Natural killer cell treated with Interleukin-12 subunit alpha and Interleukin-12 subunit beta and Interleukin-15 and Interleukin-18, amount 100 ng/mL, for 72 hours (primary cell): ENCODE measurements at places on chromosomes 3 and 15. TPM values are rescaled to one million over a fixed set of nuclear protein-coding genes. Genes with fewer than 3 reads are reported as not detected.
A peak's percentile ranks its signal among the peaks of the same experiment; 100 is the strongest.

The CASR gene
- total RNA-seq = not detected

The CLK3 gene
- total RNA-seq = 148 TPM

The FYCO1 gene
- 14.6 TPM for total RNA-seq

The EFCC1 gene
- not detected for total RNA-seq

The TGM4 gene
- total RNA-seq = not detected

The CHRNA5 gene
- 9.0 TPM for total RNA-seq

DNA sequence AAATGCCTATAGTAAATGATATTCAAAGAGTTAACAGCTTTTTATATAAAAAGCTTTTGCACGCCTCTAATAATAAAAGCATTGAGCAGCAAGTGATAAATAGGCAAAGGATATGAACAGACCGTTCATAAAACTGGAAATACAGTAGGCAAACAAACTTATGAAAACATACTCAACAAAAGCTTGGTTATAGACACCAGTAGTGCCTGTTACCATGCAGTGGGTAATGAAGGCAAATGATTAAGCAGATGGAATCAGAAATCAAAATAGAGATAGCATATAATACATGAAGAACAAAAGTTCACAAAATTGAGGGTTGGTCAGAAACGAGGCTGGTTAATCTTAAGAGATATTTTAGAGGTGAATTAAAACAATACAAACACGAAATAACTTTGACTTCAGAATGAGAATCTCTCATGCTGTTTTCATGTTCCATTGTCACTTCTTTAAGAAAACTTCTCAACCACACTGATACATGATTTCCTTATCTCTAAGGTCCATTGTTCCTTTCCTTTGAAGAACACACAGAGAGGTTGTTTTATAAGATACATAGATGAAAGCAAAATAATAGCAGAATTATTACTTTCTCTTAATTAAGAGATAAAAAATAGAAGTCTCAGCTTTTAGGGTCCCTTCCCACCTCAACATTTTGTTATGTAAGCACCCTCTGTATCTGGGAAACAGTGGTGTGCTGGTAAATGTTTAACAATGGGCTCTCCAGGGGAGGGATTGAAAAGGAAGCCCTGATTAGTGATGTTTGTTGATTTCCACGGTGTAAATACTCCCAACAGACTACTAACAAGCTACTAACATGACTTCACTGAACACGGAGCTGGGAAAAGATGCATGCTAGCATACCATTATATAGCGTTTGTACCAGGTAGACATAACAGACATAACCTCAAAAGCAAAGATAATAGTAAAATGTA is 12.6 kb downstream of the RASGRP1 start:
- H3K4me3 ChIP-seq = peak overlapping the region; percentile 50
- H3K36me3 ChIP-seq = peaks cover 40% of the 10 kb centered on the region
- no peak for DNase-seq
- peak overlapping the region; percentile 94 for H3K27ac ChIP-seq
- no peaks in the 10 kb centered on the region for H3K27me3 ChIP-seq

DNA sequence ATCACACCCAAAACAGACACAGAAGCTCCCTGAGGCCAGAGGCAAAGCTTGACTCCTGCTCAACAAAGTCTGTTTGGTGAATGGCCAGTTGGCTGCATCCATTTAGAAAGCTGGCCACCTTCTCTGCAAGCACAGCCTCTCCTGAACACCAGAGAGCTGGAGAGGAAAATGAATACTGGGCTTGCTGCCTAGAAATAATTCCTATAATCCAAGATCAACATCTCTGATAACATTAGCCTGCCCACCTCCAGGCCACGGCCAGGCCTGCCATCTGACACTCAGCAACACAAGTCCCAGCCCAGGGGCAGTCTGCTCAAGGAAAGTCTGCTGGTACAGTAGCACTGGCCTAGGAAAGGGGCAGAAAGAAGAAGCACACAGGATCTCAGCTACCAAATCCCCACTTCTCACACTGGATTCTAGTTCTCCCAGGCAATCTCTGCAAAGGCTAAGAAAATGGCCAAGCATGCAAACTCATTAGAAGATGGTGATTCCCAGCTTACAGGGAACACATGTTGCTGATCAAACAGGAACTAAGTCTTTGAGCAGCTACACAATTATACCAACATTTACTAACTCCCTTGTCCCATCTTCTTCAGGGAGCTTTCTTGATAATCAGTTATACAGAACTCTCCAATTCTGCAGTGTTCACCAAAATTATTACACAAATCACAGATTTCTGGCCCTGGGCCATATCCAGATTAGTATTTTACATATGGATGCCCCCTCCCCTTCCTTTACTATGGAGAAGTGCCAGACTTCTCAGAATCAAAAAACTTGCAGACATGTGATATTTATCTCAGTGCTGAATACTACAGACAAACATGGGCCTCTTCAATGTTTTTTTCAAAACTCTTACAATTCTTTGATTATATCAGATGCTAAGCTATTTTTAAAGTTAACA is 9.9 kb downstream of the TBC1D2B start:
- H3K4me3 ChIP-seq = no peak overlapping the region
- peak overlapping the region; percentile 94 for H3K27ac ChIP-seq
- peaks cover 21% of the 10 kb centered on the region for H3K4me1 ChIP-seq
- no peak for DNase-seq
- no peaks in the 10 kb centered on the region for H3K36me3 ChIP-seq
- no peaks in the 10 kb centered on the region for H3K27me3 ChIP-seq

DNA sequence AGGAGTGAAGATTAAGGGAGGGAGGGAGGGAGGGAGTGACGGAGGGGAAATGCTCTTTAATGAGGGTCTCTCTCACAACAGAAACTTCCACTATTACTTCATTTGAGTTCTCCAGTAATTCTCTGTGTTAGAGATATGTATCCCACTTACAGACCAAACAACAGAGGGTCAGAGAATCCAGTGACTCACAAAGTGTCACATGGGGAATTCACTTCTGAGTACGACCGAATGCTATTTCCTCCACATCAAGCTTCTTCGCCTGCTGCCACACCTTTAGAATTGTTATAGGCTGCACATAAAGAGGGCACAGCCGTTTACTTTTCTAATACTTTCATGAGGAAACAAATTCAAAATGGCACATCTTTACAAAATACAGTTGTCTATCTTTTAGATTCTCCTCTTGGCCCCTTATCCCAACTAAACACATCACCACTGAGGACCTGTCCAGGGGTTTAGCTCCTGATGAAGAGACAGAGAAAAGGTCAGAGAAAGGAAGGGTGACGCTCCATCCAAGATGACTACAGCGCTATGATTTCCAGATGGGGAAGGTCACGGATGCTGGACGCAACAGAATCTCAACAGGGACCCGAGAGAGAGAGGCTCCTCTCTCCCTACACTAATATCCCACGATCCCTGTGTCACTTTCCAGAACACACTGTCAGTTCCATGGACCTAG is 119.0 kb downstream of the XXYLT1 start:
- H3K4me3 ChIP-seq = no peak overlapping the region
- H3K27ac ChIP-seq = no peak overlapping the region
- no peaks in the 10 kb centered on the region for H3K27me3 ChIP-seq
- H3K36me3 ChIP-seq = no peaks in the 10 kb centered on the region
- no peak for DNase-seq

- peaks cover 64% of the 10 kb centered on the region for H3K4me1 ChIP-seq
- H3K27me3 ChIP-seq = no peaks in the 10 kb centered on the region
- DNase-seq = no peak
- peak overlapping the region; percentile 95 for H3K27ac ChIP-seq
- H3K36me3 ChIP-seq = peaks cover 7% of the 10 kb centered on the region
- peak overlapping the region; percentile 96 for H3K4me3 ChIP-seq
These were observed 2.9 kb downstream of the RAB43 start for GRCh38 chr3:129118745-129119144.

DNA sequence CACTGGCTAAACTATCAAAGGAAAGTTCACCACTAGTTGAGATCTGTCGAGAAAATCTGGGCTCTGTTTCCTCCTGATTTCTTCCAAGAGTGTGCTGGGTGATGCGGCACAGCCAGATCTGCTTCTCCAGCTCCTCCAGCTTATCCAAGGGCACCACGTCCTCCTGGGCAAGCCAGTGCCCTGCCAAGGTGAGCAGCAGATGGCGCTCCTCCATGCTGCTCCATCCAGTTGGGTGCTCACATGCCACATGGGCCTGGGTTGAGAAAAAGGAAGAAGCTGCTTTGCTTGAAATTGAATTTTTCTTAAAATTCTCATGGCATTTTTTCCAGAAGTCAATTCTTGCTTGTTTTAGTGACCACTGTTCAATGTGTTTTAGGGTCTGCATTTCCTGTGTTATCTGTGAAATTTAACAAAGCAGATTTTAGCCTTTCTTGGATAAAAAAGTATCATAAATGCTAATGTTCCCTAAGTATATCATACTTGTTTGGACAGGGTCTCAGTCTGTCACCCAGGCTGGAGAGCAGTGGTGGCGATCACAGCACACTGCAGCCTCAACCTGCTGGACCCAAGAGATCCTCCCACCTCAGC is 47.3 kb downstream of the EIF3J start:
- no peak overlapping the region for H3K27ac ChIP-seq
- H3K27me3 ChIP-seq = no peaks in the 10 kb centered on the region
- peaks cover 2% of the 10 kb centered on the region for H3K4me1 ChIP-seq
- DNase-seq = peak; percentile 64

GRCh38 chr3:9916346-9916733 is 558 bp upstream of the IL17RC start:
- H3K27ac ChIP-seq = no peak overlapping the region
- no peaks in the 10 kb centered on the region for H3K36me3 ChIP-seq
- H3K4me3 ChIP-seq = peak overlapping the region; percentile 71
- no peak for DNase-seq
- H3K27me3 ChIP-seq = peaks cover 3% of the 10 kb centered on the region
- peaks cover 10% of the 10 kb centered on the region for H3K4me1 ChIP-seq

DNA sequence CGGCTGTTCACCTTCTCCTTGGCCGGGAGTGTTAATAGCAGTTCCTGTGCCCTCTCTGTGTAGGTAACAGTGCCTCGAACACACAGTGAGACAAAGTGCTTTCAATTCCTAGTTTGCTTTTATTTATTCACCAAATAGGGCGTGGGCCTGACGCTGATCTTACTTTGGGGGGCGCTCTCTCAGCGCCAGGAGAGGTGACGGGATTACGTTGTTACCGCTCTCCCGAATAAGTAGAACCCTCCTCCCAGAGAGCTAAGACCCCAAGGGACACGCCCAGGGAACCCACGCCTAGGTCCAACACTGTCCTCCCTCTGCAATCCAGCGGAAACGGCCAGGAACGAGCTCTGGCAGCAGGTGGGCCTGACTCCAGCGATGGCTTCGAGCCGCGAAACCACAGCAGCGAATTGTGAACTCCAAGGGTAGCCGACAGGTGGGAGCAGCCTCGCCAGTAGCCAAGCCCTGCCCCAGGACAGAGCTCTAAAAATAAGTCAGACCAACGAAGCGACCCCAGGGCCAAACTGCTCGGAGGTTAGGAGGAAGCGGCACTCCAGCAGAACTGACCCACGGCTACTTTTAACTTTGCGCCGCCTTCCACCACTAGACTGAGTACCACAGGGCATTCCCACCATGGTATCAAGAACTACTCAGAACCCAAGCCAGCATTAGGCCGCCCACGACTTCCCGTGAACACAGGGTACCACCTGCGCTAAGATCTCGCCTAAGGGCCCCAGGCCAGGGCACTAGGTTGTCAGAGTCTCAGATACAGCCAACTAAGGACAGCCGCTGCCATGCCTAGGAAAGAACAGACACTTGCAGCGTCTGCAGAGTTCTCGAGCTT is 1.6 kb upstream of the SIN3A start:
- no peaks in the 10 kb centered on the region for H3K27me3 ChIP-seq
- no peaks in the 10 kb centered on the region for H3K36me3 ChIP-seq
- H3K27ac ChIP-seq = peak overlapping the region; percentile 97
- peak overlapping the region; percentile 98 for H3K4me3 ChIP-seq
- peaks cover 31% of the 10 kb centered on the region for H3K4me1 ChIP-seq

- H3K27me3 ChIP-seq = no peaks in the 10 kb centered on the region
- peak overlapping the region; percentile 89 for H3K4me3 ChIP-seq
- peak overlapping the region; percentile 91 for H3K27ac ChIP-seq
- peaks cover 12% of the 10 kb centered on the region for H3K4me1 ChIP-seq
- DNase-seq = no peak
- peaks cover 9% of the 10 kb centered on the region for H3K36me3 ChIP-seq
These were observed 79.1 kb upstream of the FAN1 start for GRCh38 chr15:30824518-30825195.

- H3K4me3 ChIP-seq = no peak overlapping the region
- H3K36me3 ChIP-seq = no peaks in the 10 kb centered on the region
- H3K4me1 ChIP-seq = no peaks in the 10 kb centered on the region
- no peak for DNase-seq
These were observed 14.1 kb downstream of the IL17RD start for GRCh38 chr3:57151021-57151449.

- H3K27me3 ChIP-seq = no peaks in the 10 kb centered on the region
- no peak overlapping the region for H3K27ac ChIP-seq
- no peak overlapping the region for H3K4me3 ChIP-seq
- no peaks in the 10 kb centered on the region for H3K36me3 ChIP-seq
These were observed 565.9 kb upstream of the CCDC54 start for GRCh38 chr3:106811376-106811775.

- H3K4me1 ChIP-seq = peaks cover 7% of the 10 kb centered on the region
- peaks cover 5% of the 10 kb centered on the region for H3K36me3 ChIP-seq
- H3K27me3 ChIP-seq = peaks cover 47% of the 10 kb centered on the region
- H3K4me3 ChIP-seq = peak overlapping the region; percentile 77
These were observed 1.2 kb upstream of the ARHGEF26 start for GRCh38 chr3:154119951-154120350.

GRCh38 chr3:13075318-13075717 is 2.1 kb upstream of the IQSEC1 start:
- H3K27me3 ChIP-seq = peaks cover 3% of the 10 kb centered on the region
- peaks cover 23% of the 10 kb centered on the region for H3K4me1 ChIP-seq
- no peaks in the 10 kb centered on the region for H3K36me3 ChIP-seq
- DNase-seq = no peak
- H3K27ac ChIP-seq = no peak overlapping the region
- no peak overlapping the region for H3K4me3 ChIP-seq

GRCh38 chr15:61158504-61159407 is 70.3 kb downstream of the RORA start:
- H3K4me1 ChIP-seq = no peaks in the 10 kb centered on the region
- H3K4me3 ChIP-seq = no peak overlapping the region
- H3K36me3 ChIP-seq = no peaks in the 10 kb centered on the region

- no peaks in the 10 kb centered on the region for H3K27me3 ChIP-seq
- peaks cover 27% of the 10 kb centered on the region for H3K4me1 ChIP-seq
- peak overlapping the region; percentile 14 for H3K27ac ChIP-seq
- no peaks in the 10 kb centered on the region for H3K36me3 ChIP-seq
- DNase-seq = no peak
- no peak overlapping the region for H3K4me3 ChIP-seq
These were observed 315.2 kb downstream of the RORA start for GRCh38 chr15:60913900-60914299.

- no peak overlapping the region for H3K27ac ChIP-seq
- no peaks in the 10 kb centered on the region for H3K4me1 ChIP-seq
- H3K36me3 ChIP-seq = no peaks in the 10 kb centered on the region
These were observed 23.3 kb downstream of the CTSH start for GRCh38 chr15:78921517-78921916.

GRCh38 chr3:64259636-64260035 is 34.4 kb upstream of the PRICKLE2 start:
- H3K27ac ChIP-seq = no peak overlapping the region
- no peak overlapping the region for H3K4me3 ChIP-seq
- no peaks in the 10 kb centered on the region for H3K4me1 ChIP-seq
- H3K36me3 ChIP-seq = no peaks in the 10 kb centered on the region
- H3K27me3 ChIP-seq = peaks cover 1% of the 10 kb centered on the region
